ENCODE measurements at places on chromosomes 13 and 19. TPM values are rescaled to one million over a fixed set of nuclear protein-coding genes. Genes with fewer than 3 reads are reported as not detected.

The ZNF557 gene
- total RNA-seq = 12.8 TPM

The CDC42EP5 gene
- 6.6 TPM for total RNA-seq

The TMEM221 gene
- total RNA-seq = not detected

The NFILZ gene
- total RNA-seq = not detected

The DACH1 gene
- total RNA-seq = 0.49 TPM

The LILRA5 gene
- not detected for total RNA-seq

The WDR88 gene
- not detected for total RNA-seq

The POGLUT2 gene
- 21.8 TPM for total RNA-seq

The MYH14 gene
- 6.9 TPM for total RNA-seq

The GAPDHS gene
- not detected for total RNA-seq

The ZNF416 gene
- 3.8 TPM for total RNA-seq

The CFAP97D2 gene
- not detected for total RNA-seq

The C2CD4C gene
- total RNA-seq = 0.98 TPM

The POU2F2 gene
- total RNA-seq = 1.2 TPM

The FBN3 gene
- total RNA-seq = not detected

The GNG14 gene
- total RNA-seq = 2.1 TPM

The ZNF799 gene
- 4.1 TPM for total RNA-seq

The ACER1 gene
- total RNA-seq = not detected

The NALCN gene
- 1.5 TPM for total RNA-seq

The DEDD2 gene
- total RNA-seq = 36.3 TPM

The ICAM4 gene
- total RNA-seq = 0.30 TPM

The DBP gene
- 19.2 TPM for total RNA-seq

The CLDND2 gene
- 0.64 TPM for total RNA-seq

The IL11 gene
- total RNA-seq = 27.7 TPM

The ZNF844 gene
- total RNA-seq = 3.4 TPM

The SIGLEC12 gene
- total RNA-seq = not detected

The ZNF773 gene
- 23.1 TPM for total RNA-seq

The ZNF285 gene
- 1.4 TPM for total RNA-seq

The ZNF813 gene
- 1.8 TPM for total RNA-seq

The ZNF677 gene
- 10.1 TPM for total RNA-seq

The KLK8 gene
- not detected for total RNA-seq

The TOMM40 gene
- 125 TPM for total RNA-seq

The LRFN3 gene
- 2.1 TPM for total RNA-seq

The NLRP9 gene
- total RNA-seq = not detected

The DCLK1 gene
- total RNA-seq = 1.5 TPM

The THSD1 gene
- total RNA-seq = 1.4 TPM

The PABPC3 gene
- total RNA-seq = 0.04 TPM

The PALM gene
- total RNA-seq = 5.1 TPM

The SIGLEC5 gene
- not detected for total RNA-seq

The TGFBR3L gene
- 1.1 TPM for total RNA-seq

The GSX1 gene
- total RNA-seq = not detected

The ZNF491 gene
- total RNA-seq = 0.38 TPM

The ANKRD24 gene
- 0.49 TPM for total RNA-seq

The ESD gene
- total RNA-seq = 64.7 TPM

The C3 gene
- 7.9 TPM for total RNA-seq

The OR7C1 gene
- total RNA-seq = 0.30 TPM

The FFAR1 gene
- total RNA-seq = 0.16 TPM

The CEACAM3 gene
- not detected for total RNA-seq

The GPR4 gene
- 0.04 TPM for total RNA-seq

The OR7D2 gene
- not detected for total RNA-seq

The ARHGEF7 gene
- 32.9 TPM for total RNA-seq

The ZNF790 gene
- total RNA-seq = 3.4 TPM

The CATSPERD gene
- total RNA-seq = not detected

The ZNF177 gene
- 2.9 TPM for total RNA-seq

The MYBPC2 gene
- not detected for total RNA-seq

The NUFIP1 gene
- 4.1 TPM for total RNA-seq

The CDC37 gene
- 639 TPM for total RNA-seq

The SLC6A16 gene
- total RNA-seq = 0.11 TPM

The PRTN3 gene
- not detected for total RNA-seq
